GM12878 (cell line): ENCODE measurements at places on chromosomes 1 and 21. TPM values are rescaled to one million over a fixed set of nuclear protein-coding genes. Genes with fewer than 3 reads are reported as not detected.

DHDDS gene
- 41.7 and 45.4 TPM in 2 replicates for polyA plus RNA-seq

USP16 gene
- 61.8 and 64.9 TPM in 2 replicates for polyA plus RNA-seq

ZNF648 gene
- polyA plus RNA-seq: not detected in 2 replicates

EFNA3 gene
- polyA plus RNA-seq: 0.99 and 1.1 TPM in 2 replicates

DNA sequence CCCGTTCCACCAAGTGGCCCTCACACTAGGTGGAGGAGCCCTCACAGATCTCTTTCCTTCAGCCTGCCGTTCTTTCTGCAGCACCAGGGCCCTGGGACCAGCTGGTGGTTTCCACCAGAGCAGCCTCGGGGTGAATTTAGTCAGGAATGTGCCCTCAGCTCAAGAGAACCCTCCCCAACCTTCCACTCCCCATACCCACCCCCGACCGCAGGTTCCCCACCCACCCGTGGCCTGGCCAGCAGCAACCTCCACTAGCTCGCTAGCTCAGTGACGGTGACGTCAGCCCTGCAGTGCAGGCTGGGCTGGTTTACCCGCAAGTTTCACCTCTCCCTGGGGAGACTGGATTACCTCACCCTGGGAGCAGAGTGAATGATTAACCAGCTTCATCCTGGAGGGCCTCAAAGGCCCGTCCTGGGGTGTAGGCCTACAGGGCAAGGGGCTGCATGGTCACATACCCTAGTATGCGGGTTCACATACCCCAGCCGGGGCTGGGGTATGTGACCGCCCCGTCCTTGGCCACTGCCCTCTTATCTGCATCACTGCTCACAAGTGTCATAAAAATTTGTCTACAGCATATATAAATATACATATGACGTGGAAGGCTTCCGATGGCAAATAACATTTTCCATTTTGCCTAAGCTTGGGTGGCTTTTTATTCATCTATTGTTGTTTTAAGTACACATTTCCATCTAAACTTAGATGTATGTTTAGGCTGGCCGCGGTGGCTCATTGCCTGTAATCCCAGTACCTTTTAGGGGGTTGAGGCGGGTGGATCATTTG lies 24.5 kb downstream of the ELF3 start:
- DNase-seq: peak; percentile 35

TPRG1L gene
- 6.9 and 7.8 TPM in 2 replicates for polyA plus RNA-seq

DNA sequence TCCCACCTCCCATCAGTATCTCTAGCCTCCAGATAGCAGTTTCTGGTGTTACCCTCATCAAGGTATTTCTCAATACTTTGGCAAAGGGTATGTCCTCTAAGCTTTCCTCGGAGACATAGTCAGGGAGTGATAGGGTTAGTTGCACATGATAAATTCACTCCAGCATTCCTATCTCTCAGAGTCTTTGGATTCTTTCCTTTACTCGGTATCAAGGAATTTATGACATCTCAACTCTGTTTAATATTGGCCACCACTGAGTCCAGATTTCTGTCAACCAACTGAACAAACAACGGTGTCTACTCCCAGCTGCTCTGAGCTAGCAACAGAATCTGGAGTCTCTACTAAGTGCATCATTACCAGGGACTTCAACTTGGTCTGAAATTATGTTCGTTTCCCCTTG lies 233.4 kb downstream of the TM2D1 start:
- DNase-seq: no peak

DNA sequence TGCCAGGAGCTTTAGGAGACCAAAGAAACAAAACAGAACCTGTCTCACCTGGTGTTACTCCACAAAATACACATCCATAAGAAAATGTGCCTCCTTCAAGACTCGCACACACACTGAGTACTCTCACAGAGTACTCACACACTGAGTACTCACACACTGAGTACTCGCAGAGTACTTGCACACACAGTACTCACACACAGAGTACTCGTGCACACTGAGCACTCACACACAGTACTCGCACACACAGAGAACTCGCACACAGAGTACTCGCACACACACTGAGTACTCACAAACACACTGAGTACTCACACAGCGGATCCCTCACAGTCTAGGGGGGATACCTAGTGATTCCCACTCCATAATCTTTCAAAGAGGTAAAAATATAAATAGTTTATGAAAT lies 40.3 kb downstream of the PCSK9 start:
- no peak for DNase-seq

- DNase-seq: no peak
These were observed 8.4 kb upstream of the ATXN7L2 start for GRCh38 chr1:109475261-109475660.

DNA sequence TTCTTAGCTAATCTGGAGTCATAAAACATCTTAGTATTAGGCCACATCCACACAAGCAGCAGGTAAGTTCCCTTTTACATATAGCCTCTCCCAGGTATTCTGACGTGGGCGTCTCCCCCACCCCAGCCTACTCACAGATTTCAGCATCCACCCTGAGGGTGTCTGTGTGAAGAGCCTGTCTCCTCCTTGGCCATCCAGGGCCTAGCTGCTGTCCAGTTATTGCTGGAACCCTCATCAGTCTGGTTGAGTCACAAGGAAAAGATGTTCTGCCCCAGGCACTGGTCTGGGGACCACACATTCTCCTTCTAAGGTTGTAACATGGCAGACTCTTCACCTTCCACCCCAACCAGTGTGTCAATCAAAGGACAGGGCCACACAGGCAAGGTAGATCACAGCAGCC lies 57.6 kb downstream of the ETS2 start:
- no peak for DNase-seq

- DNase-seq: peak; percentile 57
These were observed 105.2 kb downstream of the EDEM3 start for GRCh38 chr1:184649451-184649888.

APOBEC4 gene
- 0.25 TPM in 1 of 2 replicates, not detected in the other for polyA plus RNA-seq

GRCh38 chr1:227900571-227901051 lies 47.1 kb downstream of the WNT9A start:
- no peak for DNase-seq

TEDDM1 gene
- polyA plus RNA-seq: not detected in 2 replicates

- DNase-seq: no peak
These were observed 126.8 kb downstream of the PEX14 start for GRCh38 chr1:10601342-10602070.

DNA sequence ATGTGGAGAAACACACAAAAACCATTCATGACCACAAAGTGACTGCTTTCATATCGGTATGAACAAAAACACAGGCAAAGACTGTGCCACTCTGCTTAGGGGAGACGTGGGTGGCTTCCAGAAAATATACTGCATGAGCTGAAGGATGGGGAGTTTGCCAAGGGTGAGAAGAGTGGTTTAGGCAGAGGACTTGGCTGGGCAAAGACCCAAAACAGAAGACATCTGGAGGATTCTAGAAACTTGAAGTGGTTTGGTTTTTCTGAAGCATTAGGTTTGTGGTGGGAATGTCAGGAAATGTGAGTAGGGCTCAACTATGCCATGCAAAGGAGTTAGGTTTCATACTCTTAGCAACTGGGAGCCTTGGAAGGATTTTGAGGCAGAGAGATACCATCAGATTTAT lies 26.6 kb upstream of the DNM3 start:
- no peak for DNase-seq

DNA sequence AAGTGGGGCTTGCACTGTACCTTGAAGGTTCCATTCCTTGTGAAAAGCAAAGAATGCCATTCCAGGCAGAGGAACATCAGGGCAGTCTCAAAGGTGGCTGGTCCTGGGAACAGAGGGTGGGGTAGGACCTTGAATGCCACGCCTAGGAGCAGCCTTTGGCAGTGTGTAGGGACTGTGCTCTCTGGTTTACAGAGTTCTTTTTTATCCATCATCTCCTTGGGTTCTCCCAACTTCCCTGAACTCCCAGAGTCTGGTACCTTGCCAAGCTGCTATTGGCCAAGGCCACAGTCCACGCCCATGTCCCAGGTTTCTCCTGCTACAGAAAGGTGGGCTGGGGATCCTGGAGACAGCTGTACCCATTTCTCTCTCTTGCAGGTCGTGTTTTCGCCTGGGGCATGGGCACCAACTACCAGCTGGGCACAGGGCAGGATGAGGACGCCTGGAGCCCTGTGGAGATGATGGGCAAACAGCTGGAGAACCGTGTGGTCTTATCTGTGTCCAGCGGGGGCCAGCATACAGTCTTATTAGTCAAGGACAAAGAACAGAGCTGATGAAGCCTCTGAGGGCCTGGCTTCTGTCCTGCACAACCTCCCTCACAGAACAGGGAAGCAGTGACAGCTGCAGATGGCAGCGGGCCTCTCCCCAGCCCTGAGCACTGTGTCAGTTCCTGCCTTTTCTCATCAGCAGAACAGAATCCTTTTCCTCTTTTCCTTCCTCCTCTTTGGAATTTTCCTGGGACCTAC lies 15.3 kb upstream of the TRNAU1AP start:
- no peak for DNase-seq

KCNE2 gene
- polyA plus RNA-seq: not detected in 2 replicates

DNA sequence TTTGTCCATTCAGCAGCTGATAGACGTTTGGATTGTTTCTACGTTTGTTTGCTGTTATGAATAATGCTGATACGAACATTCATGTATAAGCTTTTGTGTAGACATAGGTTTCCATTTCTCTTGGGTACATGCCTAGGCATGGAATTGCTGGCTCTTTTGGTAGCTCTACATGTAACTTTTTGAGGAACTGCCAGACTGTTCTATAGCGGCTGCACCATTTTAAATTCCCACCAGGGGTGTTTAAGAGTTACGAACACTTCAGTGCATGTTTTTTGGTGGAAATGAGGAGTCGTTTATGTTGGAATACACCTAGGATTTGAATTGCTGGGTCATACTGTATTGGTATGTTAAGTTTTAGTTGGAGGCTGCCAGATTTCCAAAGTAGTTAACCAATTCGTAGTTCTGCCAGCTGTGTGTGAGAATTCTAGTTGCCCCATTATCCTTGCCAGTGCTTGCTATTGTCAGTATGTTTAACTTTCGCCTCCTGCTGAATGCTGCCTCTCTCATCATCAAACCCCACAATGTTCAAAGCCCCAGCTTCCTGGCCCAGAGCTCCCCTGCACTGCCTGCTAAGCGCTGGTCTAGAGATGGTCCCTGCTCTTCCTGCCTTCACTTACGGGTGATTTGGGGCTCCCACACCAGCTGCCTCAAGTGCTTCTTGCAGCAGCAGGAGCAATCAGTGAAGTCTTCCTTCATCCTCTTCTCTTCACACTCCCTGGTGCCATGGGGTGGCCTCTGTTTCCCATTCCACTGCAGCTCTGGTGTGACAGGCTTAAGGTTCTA lies 81.0 kb downstream of the MAN1C1 start:
- DNase-seq: no peak

CFHR4 gene
- polyA plus RNA-seq: not detected in 2 replicates

DNA sequence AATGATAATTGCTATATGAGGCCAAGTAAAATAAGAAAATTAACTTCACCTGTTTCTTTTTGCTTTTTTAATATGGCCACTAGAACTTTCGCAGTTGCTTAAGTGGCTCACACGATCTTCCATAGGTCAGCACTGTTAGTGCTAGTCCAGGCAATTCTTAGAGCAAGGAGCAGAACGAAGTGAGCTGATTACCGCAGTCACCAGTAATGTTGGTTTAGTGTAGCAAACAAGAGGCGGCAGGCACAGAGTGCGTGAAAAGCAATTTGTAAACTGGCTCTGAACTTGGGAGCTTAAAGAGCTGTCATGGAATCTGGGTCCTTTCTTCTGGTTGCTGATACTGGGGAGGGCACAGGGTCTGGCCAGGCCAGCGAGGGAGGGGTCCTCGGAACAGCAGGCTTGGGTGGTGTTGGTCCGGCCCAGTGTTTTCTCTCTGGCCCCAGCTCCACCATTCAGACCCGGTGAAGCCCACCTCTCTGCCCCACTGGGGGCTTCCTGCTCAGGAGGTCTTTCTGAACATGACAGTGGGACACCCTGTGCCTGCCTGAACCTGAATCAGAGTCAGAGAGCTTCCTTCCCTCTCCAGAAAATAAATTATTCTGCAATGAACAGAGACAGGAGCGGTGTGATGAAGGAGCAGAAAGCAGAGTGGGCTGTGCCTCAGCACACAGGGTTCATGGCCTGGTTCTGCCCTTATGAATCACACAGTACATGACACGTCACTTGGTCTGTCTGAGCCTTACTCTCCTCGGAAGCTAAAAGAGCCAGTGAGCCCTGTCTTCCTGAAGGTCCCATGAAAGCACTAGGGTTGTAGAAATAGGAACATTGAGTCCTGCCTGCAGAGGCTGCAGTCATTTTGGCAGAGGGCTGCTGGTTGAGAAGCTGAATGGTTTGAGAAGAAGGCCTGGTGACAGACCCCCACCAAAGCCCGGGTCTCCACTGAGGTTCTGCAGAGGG lies 11.9 kb downstream of the ETS2 start:
- DNase-seq: no peak

KIF21B gene
- 4.4 and 5.2 TPM in 2 replicates for polyA plus RNA-seq

DNA sequence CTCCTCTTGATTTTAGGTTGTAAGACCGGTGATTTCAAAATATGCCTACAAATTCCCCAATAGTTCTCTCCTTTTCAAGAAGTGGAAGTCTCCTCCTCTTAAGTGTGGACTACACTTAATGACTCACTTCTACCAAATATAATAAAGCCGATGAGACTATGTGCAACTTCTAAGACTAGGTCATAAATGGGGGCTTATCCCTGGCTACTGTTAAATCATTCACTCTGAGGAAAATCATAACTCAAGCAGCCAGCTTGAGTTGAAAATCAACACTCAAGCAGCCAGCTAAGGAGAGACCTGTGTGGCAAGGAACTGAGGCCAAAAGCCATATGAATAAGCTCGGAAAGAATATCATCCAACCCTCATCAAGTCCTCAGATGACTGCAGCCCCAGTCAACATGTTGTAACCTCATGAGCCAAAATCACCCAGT lies 49.6 kb upstream of the PSMG1 start:
- DNase-seq: no peak

GRCh38 chr1:64526312-64526711 lies 56.4 kb downstream of the CACHD1 start:
- no peak for DNase-seq

WDR64 gene
- not detected in 2 replicates for polyA plus RNA-seq

BEND5 gene
- polyA plus RNA-seq: not detected in 2 replicates

- no peak for DNase-seq
These were observed 124.3 kb downstream of the FOXD2 start for GRCh38 chr1:47562147-47562546.

LCE2B gene
- not detected in 2 replicates for polyA plus RNA-seq

OLIG2 gene
- polyA plus RNA-seq: not detected in 2 replicates

GRCh38 chr1:217627431-217627830 lies 3.5 kb downstream of the GPATCH2 start:
- DNase-seq: no peak

OR2L3 gene
- not detected in 2 replicates for polyA plus RNA-seq

DNA sequence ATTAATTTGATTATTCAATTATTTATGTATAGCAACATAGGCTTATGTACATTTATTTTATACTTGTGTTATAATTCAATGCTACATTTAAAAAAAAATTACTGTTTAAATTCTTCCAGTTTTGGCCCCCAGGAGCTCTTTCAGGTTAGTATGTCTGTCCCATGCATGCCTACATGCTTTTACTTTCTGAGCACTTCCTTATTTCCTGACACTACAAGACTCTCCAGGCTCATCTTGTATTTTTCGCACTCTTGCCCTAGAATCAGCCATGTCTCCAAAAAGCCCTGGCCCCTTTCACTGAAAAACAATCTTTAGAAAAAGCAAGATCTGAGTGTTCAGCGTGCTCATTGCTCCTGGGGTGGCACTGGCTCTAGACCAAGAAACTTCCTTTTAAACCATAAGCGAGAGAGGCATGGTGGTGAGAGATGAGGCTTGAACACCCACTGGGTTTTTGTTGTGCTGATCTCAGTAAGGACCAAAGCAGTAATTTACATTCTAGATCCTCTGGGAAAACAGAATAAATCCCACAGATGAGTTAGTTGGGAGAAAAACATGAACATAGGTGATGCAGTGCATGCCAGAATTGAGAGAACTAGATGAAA lies 95.0 kb downstream of the SLC30A10 start:
- DNase-seq: no peak
